Activated gamma-delta T cell treated with anti-CD3 and anti-CD28 coated beads, Interleukin-2, amount 50 U/mL, for 16 hours (primary cell): ENCODE measurements at places on chromosomes 7 and 10.

DNA sequence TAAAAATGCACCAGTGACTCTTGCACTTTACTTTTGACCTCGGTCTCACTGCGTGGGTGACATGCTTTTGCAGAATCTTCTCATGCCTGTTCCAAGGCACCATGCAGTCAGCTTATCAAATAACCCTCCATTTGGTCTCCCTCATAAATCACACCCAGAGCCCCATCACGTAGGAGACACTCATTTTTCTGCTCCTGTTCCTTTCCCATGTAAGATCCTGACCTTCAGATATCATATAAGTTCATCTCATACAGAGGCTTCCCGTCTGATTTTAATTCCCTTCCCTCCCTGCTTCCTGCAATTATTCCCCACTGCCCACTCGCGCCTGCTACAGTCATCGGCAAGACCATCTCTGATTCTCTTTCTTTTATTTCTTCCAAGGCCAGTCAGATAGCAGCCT lies 1226.3 kb upstream of the AUTS2 start:
- no peak for DNase-seq

DNA sequence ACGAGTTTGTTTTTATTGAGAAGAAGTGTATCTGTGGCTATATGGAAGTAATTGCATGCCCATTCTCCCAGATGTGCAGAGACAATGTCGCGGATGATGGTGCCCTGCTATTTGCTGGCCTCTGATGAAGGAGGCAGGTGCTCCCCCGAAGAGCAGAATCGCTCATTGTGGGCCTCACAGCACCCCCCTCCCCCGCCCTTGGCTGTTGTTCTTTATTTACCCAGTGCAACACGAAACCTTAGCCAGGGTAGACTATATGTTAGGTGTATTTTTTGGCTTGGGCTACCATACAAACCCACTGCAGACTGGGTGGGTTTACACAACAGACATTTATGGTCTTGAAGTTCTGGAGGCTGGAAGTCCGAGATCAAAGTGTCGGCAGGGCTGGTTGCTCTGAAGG lies 3.4 kb upstream of the ADCY1 start:
- DNase-seq, result no peak

- no peak for DNase-seq
Observed at GRCh38 chr7:150410131-150410530, 31.0 kb downstream of the ZNF775 start.

GRCh38 chr10:118850418-118851061 lies 95.8 kb upstream of the CACUL1 start:
- DNase-seq, result peak; percentile 24

DNA sequence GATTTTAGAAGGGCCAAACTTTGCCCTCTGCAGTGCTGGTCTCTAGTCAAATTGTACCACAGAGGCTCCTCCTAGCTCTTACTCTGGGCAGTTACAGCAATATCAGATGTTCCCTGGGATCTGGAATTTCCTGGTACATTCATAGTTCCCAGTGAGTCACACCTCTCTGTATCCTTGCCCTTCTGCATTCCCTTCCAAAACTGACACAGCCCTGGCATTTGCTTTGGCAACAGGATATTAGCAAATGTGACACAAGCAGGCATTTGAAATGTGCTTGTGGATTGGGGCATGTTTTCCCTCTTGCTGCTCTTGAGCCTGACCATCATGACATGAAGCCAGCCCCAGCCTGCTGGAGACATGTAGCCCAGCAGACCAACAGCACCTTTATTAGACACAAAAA lies 284.7 kb upstream of the AKR1E2 start:
- DNase-seq, result no peak

DNA sequence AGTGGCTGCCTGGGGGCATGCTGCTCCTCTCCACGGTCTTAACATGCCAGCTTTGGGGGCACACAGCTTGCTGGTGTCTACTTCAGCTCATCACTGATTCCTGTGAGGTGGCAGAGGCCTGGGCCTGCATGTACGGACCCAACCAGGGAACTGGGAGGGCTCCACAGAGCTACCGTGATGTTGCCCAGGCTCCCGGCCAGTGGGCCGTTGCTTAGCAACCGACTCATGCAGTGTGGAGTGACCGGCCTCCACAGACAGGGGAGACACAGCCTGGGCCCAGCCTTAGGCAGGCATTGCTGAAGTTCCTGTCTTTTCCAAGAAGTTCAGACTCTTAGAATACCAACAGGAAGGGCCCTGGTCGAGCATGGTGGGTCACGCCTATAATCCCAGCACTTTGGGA lies 25.8 kb upstream of the SH2B2 start:
- DNase-seq, result no peak

- no peak for DNase-seq
Observed at GRCh38 chr7:143252006-143252405, 11.2 kb upstream of the GSTK1 start.

DNA sequence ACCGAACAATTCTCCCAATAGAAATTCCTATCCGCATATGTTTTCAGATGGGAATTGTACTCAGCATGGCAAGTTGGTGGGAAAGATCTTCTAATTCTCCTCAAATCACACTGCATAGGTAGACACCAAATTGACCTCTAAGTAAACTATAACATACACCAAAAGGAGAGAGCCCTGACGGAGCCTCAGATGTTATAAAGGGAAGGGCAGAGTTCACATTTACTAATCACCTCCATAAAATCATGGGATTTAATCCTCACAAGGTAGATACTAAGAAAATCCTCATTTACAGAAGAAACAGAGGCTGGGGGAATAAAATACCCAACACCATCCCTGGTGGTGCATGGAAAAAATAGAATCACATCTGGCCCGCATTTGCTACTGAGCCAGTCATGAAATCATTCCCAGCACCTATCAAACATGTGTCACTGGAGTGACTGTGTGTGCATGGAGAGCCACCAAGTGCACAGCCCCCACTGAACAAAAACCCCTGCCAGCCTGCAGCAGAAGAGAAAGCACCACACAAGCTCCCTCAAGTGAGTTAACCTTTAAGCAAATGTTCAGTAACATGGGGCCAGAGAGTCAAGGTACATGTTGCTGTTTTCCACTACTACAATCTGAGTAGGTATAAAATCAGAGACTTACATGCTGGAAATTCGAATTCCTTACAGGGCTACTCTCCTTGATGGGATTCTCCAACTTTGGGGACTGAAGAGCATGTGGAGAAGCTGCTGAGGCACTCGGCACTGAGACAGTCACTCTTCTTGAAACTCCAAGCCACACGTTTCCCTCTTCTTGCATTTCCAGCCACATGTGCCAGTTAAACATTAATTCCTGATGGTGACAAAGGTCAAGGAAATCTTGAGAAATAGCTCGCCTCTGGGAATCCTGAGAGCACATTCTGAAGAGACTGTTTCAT lies at the start of gene DDC:
TSS of gene DDC (minus strand) at position 766 of the 919 bp plus-strand sequence. CDS start 21,320 bp downstream, outside the sequence.
- DNase-seq, result no peak

- no peak for DNase-seq
Observed at GRCh38 chr7:85162721-85163120, 24.1 kb downstream of the SEMA3D start.

- DNase-seq, result no peak
Observed at GRCh38 chr7:99406557-99406956, 1.8 kb downstream of the PDAP1 start.

- peak; percentile 54 for DNase-seq
Observed at GRCh38 chr7:99365318-99366141, 9.0 kb upstream of the ARPC1B start.

DNA sequence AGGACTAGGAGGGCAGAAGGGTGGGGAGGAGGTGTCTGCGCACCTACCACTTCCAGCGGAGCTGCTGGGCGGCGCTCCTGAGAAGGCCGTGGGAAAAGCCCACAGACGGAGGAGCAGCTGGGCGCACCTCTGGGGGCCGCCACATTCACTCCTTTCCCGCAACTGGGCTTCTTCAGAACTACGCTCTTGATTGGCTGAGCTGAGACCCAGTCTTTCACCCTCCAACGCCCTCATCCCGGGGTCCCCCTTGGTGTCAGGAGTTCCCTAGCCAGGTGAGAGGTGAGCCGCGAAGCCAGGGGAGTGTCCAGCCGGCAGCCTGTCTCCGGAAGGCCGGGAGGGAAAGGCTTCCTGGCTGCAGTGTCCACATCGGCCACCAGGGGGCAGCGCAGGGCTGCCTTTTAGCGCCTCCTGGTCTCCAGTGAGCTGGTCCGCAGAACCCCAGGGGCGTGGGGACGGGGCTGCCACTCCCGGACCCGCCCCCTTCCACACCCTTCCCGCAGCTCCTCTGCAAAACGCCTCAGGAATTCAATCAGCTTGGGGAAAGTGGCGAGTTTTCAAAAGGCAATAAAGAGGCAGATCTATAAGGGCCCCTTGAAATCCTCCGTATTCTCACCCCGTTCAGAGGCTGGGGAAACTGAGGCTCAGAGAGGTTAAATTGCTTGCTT lies 98.8 kb downstream of the CHST15 start:
- DNase-seq, result peak; percentile 69

GRCh38 chr10:13337128-13337826 lies 10.8 kb downstream of the SEPHS1 start:
- DNase-seq, result no peak

DNA sequence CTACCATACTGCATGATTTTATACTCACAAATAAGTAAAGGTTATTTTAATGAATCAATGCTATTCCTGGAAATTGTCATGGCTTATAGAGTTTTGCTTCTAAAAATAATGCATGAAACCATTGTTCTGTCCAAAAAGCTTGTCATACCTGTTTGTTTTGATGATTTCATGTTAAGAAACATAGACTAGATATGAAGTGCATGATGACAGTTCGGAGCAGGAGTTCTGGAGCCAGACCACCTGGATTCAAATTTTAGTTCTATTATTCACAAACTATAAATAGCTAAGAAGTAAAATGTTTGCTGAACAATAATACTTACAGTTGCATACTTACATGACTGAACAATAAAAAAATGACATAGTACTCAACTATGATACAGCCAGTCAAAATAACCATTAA lies 107.0 kb upstream of the AKR1E2 start:
- no peak for DNase-seq

DNA sequence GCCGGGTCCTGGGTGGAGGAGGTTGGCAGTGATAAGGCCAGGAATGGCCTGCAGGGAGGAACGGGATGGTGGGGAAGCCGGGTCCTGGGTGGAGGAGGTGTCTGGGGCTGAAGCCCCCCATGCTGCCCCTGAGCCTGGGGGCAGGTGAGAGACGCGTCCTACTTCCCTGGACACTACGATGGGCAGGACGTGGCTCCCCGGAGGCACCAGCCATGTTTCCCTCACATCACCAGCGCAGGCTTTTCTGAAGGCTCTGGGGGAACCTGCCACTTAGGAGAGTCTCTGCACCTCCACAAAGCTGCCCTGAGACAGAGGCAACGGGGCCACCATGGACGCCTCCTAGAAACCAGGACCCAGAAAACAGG lies 324.8 kb downstream of the DNAJB6 start:
- DNase-seq, result no peak

DNA sequence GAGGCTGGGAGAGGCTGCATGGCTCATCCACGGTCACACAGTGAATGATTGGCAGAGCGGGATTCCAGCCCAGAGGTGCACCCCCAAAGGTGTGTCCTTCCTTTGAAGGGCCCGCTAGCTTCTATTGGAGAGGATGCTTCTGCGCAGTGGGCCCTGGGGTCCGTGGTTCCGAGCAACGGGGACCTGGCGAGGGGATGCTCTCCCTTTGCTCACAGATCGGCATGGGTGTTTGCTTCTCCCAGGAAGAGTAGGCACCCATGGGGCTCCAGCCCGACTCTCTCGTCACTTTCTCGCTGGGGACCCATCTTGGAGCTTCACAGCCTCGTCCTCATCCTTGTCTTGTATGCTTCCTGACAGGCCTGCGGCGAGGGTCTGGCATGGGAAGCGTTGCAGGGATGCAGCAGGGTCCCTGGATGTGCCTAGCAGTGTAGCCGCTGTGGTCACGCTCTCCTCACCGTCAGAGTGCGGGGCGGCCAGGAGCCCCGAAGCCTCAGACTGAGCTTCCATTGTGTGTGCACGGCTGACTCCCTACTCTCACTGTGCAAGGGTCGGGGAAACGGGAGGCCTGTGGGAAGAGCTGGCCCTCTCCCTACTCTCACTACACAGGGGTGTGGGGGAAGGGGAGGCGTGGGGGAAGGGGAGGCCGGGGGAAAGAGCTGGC lies 538.5 kb upstream of the FOXK1 start:
- DNase-seq, result no peak

GRCh38 chr10:17649052-17649451 lies 5.1 kb downstream of the STAM start:
- no peak for DNase-seq

DNA sequence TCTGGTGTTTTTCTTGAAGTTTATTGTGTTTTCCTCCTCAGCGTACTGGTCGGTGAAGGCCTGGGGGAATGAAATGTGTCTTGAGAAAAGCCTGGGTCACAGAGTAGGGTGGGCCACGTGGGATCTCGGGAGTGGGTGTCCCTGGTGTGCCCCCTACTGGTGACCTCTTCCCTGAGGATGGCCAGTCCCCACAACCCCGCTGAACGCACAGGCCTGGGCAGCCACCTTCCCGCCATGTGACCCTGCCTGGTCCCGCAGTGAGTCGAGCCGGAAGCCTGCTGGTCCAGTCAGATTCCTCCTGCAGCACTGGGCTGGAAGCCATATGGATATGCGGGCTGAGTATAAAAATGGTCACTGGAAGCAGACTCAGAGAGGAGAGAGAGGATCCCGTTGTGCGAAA lies 52.9 kb upstream of the GNA12 start:
- DNase-seq, result no peak

- DNase-seq, result no peak
Observed at GRCh38 chr10:119256030-119256429, 48.7 kb downstream of the GRK5 start.

GRCh38 chr7:99928994-99929729 lies at the start of gene GJC3:
Gene GJC3 (minus strand): TSS chr7:99929620. CDS start chr7:99929620, 0 bp downstream.
- DNase-seq, result no peak

DNA sequence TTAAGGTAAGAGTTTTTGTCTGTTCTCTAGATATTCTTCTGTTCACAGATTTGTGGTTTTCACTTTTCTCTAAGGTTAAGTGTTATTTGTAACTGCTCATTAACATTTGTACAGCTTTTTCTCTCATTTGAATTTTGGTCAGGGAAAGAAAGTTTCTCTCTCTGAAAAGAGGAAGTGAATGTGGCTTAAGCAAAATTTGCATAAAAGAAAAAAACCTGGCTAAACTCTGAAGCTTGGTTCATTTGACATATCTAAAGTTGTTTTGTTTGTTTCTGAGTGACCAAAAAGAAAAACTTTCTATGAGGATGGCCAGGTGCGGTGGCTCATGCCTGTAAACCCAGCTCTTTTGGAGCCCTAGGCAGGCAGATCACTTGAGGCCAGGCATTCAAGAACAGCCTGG lies 22.0 kb upstream of the SLC26A4 start:
- DNase-seq, result no peak

- no peak for DNase-seq
Observed at GRCh38 chr7:42831718-42832522, 80.0 kb downstream of the C7orf25 start.

GRCh38 chr7:121513105-121513504 lies 117.0 kb upstream of the FAM3C start:
- DNase-seq, result no peak

GRCh38 chr7:45211066-45211465 lies 53.5 kb downstream of the RAMP3 start:
- no peak for DNase-seq

GRCh38 chr10:44065788-44066526 lies 318.9 kb downstream of the CXCL12 start:
- DNase-seq, result no peak

DNA sequence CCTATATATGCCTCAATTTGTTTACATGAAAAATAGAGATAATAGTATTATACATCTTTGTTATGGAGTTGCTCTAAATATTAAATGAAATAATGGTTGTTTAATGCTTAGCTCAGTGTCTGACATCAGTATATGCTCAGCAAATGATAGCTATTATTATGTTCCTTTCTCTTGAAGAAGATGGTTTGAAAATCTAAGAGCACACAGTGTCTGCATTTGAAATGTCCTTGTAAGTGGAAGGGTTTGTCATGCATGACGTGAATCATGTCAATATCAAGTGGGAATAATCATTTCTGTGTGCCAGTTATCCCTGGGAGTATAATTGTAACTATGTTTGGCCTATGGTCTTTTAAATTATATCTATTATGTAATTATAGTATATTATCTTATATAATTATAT lies 377.5 kb upstream of the SORCS1 start:
- DNase-seq, result no peak
